ENCODE measurements at places on chromosomes 16 and 17.

DNA sequence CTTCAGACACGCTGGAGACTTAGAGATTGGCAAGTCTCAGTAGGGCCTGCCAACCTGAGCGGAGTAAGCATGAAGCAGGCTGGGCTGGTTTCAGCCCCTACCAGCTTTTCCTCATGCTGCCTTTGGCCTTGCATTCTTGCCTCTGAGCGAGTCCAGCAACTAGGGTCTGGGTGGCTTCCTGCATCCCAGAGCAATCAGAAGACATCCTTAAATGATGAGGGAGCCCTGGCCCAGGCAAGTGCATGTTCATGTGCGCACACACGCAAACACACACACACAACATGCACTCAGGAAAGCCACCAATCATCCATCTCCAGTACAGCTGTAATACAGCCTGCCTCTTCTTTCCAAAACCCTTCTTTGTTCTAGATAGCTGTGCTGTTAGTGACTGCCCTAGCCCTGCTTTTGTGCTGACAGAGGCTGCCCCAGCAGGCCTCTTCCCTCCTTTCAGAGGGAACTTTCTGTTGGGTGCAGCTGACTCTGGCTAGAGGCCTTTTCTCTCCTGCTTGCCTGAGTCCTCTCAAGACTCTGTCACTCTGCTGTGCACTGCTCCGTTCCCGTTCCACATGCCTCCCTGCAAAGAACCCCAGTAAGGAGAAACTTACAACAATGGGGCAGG, 30.7 kb upstream of the TBX2 start:
- no peak for DNase-seq

DNA sequence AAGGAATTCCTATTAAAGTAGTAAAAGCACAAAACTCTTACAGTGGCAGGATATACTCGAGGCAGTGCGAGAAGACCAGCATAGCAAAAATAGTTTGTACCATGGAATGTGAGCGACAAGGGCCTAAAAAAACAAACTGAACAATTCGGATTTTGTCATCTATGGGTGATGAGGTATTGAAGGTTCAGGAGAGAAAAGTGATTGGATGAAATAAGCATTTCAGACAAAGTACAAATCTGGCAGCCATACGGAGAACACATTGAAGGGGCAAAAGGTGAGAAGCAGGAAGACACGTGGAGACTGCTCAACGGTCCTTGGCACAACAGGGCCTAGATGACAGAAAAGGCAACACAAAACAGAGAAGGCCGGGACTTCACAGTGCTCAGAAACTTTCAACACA, 22.5 kb downstream of the MYH10 start:
- no peak for DNase-seq

GRCh38 chr17:15654886-15655561, 29.1 kb downstream of the TRIM16 start:
- no peak for DNase-seq

- no peak for DNase-seq
Observed at GRCh38 chr17:76240461-76241203, at the start of gene RNF157. TSS of gene RNF157 (minus strand) at chr17:76240493. CDS start at chr17:76240240, 253 bp downstream.
